ENCODE measurements at places on chromosomes 2 and 18. TPM values are rescaled to one million over a fixed set of nuclear protein-coding genes. Genes with fewer than 3 reads are reported as not detected.

Gene C2orf81
- total RNA-seq = 2.9 TPM

Gene CCDC102B
- total RNA-seq = 6.8 TPM

- no peaks in the 10 kb centered on the region for H3K4me1 ChIP-seq
- H3K36me3 ChIP-seq = no peaks in the 10 kb centered on the region
- no peak for DNase-seq
Observed at GRCh38 chr18:77397617-77398016, 148.0 kb downstream of the GALR1 start.

Gene PER2
- 11.0 TPM for total RNA-seq

- DNase-seq = no peak
- no peaks in the 10 kb centered on the region for H3K27me3 ChIP-seq
- H3K36me3 ChIP-seq = no peaks in the 10 kb centered on the region
Observed at GRCh38 chr2:191950132-191950874, 103.4 kb upstream of the CAVIN2 start.

GRCh38 chr2:212919238-212919637, 232.2 kb downstream of the IKZF2 start:
- no peak for DNase-seq
- H3K4me3 ChIP-seq = no peak overlapping the region
- no peaks in the 10 kb centered on the region for H3K4me1 ChIP-seq
- no peaks in the 10 kb centered on the region for H3K27me3 ChIP-seq
- no peak overlapping the region for H3K27ac ChIP-seq

DNA sequence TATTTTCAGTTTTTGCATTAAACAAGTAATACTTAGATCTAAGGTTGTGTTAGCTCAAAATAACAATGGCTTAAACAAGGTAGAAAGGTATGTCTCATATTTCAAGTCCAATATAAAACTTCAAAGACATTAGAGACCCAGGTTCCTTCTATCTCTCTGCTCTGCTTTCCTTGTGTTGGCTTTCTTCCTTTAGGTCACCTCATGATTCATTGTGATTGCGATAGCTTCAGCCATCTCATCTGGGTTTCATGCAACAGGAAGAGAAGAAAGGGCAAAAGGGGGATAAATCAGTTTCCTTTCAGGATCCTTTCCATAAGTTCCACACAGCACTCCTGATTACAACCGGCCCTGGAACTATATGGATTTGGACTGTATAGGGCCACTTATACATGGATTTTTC, 16.0 kb upstream of the TBR1 start:
- H3K27me3 ChIP-seq = no peaks in the 10 kb centered on the region
- no peaks in the 10 kb centered on the region for H3K4me1 ChIP-seq
- H3K4me3 ChIP-seq = no peak overlapping the region
- no peak overlapping the region for H3K27ac ChIP-seq
- DNase-seq = no peak

DNA sequence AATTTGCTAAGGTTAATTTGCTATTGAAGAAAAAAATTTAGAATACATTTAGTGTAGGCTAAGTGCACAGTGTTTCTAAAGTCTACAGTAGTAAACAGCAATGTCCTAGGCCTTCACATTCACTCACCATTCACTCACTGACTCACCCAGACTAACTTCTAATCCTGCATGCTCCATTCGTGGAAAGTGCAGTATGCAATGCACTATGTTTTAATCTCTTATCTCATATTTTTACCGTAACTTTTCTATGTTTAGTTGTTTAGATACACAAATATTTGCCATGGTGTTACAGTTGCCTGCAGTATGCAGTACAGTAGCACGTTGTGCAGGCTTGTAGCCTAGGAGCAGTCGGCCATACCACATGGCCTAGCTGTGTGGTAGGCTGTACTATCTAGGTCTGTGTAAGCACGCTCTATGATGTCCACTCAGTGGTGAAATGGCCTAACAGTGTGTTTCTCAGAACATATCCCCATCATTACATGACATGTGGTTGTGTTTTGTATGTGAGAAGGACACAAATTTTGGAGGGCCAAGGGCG, 18.1 kb upstream of the RFX8 start:
- H3K4me3 ChIP-seq = no peak overlapping the region
- H3K27ac ChIP-seq = no peak overlapping the region
- H3K27me3 ChIP-seq = no peaks in the 10 kb centered on the region
- no peak for DNase-seq

- peaks cover 4% of the 10 kb centered on the region for H3K4me1 ChIP-seq
- no peaks in the 10 kb centered on the region for H3K36me3 ChIP-seq
- H3K27ac ChIP-seq = no peak overlapping the region
- H3K4me3 ChIP-seq = no peak overlapping the region
- no peaks in the 10 kb centered on the region for H3K27me3 ChIP-seq
Observed at GRCh38 chr2:973129-973528, 22.5 kb downstream of the SNTG2 start.

GRCh38 chr2:53028225-53028624, 739.4 kb upstream of the CHAC2 start:
- H3K27ac ChIP-seq = no peak overlapping the region
- H3K4me1 ChIP-seq = no peaks in the 10 kb centered on the region
- no peaks in the 10 kb centered on the region for H3K27me3 ChIP-seq
- no peak for DNase-seq
- no peaks in the 10 kb centered on the region for H3K36me3 ChIP-seq

DNA sequence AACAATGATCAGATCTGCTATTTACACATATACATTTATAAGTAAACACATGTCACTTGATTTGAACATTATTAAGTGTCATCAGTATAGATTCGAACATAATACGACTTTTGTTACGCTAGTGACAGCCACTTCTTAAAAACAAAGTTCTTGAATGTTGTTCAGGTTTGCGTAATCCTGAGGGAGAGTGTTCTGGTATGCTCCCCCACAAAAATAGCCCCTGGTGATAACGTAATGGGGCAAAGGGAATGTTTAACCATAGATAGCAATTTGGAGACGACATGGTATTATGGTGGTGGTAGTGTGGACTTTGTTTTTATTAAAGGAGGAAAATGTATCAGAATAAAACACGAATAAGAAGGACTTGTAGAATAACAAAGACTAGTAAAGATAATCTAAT, 90.6 kb downstream of the PLEKHM3 start:
- H3K27me3 ChIP-seq = no peaks in the 10 kb centered on the region
- peaks cover 12% of the 10 kb centered on the region for H3K4me1 ChIP-seq
- no peak overlapping the region for H3K4me3 ChIP-seq
- no peak overlapping the region for H3K27ac ChIP-seq

DNA sequence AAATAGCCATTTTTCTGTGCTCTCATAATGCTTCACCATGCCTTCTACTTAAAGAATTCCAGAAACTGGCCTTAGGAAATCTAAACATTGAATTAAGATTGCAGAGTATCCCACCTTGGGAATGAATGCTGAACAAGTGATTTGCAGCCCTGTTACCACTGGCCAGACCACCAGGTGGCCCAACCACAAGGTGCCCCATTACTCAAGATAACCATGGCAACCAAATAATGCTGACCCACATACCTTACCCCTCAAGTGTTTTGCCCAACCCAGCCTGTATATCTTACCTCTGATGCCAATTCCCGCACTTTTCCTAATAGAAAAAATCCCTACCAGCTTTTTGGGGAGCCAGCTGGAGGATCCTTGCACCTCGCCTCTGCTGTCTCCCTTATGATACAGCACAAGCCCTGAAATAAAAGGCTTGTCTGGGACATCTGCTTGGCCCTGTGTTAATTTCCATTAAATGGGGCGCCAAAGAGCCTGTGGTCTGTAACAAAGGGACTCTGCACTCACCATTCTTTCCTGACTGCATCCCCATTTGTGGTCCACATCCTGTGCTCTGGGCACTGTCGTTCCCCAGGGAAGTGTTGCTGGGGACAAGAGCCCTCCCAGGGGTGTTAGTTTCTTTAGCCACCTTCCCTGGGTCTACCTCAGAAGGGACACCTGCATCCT, 17.3 kb upstream of the KCNF1 start:
- no peak overlapping the region for H3K27ac ChIP-seq
- H3K4me1 ChIP-seq = no peaks in the 10 kb centered on the region
- H3K27me3 ChIP-seq = no peaks in the 10 kb centered on the region
- no peak for DNase-seq
- H3K36me3 ChIP-seq = no peaks in the 10 kb centered on the region

Gene ACTR2
- 85.2 TPM for total RNA-seq

Gene RESP18
- total RNA-seq = not detected

- H3K27me3 ChIP-seq = no peaks in the 10 kb centered on the region
- no peak for DNase-seq
- peaks cover 82% of the 10 kb centered on the region for H3K4me1 ChIP-seq
- no peak overlapping the region for H3K4me3 ChIP-seq
- no peaks in the 10 kb centered on the region for H3K36me3 ChIP-seq
Observed at GRCh38 chr2:108587621-108588020, 53.4 kb downstream of the LIMS1 start.

GRCh38 chr2:26300234-26300925, 45.6 kb upstream of the SELENOI start:
- DNase-seq = no peak
- peak overlapping the region; percentile 81 for H3K27ac ChIP-seq
- no peaks in the 10 kb centered on the region for H3K27me3 ChIP-seq
- H3K4me1 ChIP-seq = peaks cover 15% of the 10 kb centered on the region

DNA sequence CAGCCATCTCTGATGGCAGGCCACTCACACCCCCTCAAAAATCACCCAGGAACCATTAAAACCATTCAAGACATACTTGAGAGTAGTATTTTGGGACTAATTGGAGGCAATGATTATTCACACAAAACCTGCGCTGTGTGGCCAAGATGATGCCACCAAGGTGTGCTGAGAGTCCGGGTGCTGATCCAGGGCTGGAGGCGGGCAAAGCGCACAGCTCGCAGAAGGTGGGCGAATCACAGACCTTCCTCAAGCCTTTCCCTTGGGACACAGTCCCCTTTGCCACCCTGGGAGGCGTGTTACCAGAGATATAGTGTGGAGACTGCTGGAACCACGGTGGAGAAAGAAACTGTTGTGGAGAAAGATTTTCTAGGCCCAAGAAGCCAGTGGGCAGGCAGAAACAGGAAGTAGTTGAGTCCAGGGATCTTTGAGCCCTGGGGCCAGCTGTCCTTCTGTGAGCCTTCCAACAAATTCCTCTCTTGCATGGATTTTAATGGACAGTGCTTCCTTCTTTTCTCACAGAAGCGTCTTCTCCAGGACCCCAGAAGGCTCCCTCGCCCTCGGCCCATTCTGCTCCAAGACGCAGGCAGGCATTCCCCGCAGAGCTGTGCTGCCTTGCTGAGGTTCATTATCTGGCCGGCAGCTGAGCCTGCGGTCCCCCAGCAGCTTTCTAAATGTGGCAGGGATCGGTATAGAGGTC, 8.0 kb downstream of the COPS9 start:
- no peaks in the 10 kb centered on the region for H3K27me3 ChIP-seq
- no peak for DNase-seq
- peaks cover 64% of the 10 kb centered on the region for H3K36me3 ChIP-seq
- no peak overlapping the region for H3K4me3 ChIP-seq

Gene DSEL
- 9.1 TPM for total RNA-seq

Gene BOK
- total RNA-seq = 55.8 TPM

Gene INHBB
- total RNA-seq = 4.7 TPM

- H3K4me3 ChIP-seq = no peak overlapping the region
- no peaks in the 10 kb centered on the region for H3K27me3 ChIP-seq
- no peaks in the 10 kb centered on the region for H3K4me1 ChIP-seq
- no peak for DNase-seq
- no peak overlapping the region for H3K27ac ChIP-seq
Observed at GRCh38 chr2:223797811-223798721, 39.3 kb downstream of the AP1S3 start.

DNA sequence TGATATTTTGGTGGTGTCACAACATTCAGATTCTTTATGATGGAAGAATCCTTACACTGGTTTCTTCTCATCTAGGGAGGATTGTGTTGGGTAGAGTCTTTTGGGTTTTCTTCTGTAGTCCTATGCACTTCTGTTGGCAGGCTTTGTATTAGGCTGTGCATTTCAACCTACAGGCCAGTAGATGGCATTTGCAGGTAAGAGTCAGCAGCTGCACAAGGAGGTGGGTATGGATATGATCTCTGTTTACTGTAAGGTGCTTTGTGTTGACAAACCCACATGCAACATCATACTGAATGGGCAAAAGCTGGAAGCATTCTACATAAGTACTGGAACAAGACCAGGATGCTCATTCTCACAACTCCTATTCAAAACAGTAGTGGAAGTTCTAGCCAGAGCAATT, 656.8 kb downstream of the METTL4 start:
- no peaks in the 10 kb centered on the region for H3K36me3 ChIP-seq
- no peak overlapping the region for H3K4me3 ChIP-seq
- no peaks in the 10 kb centered on the region for H3K4me1 ChIP-seq
- H3K27me3 ChIP-seq = no peaks in the 10 kb centered on the region

- no peak overlapping the region for H3K27ac ChIP-seq
- no peaks in the 10 kb centered on the region for H3K4me1 ChIP-seq
- no peaks in the 10 kb centered on the region for H3K36me3 ChIP-seq
- no peak overlapping the region for H3K4me3 ChIP-seq
- no peaks in the 10 kb centered on the region for H3K27me3 ChIP-seq
- no peak for DNase-seq
Observed at GRCh38 chr2:102392942-102393341, 30.0 kb upstream of the IL18RAP start.

GRCh38 chr18:61939046-61939674, 46.4 kb upstream of the RNF152 start:
- no peaks in the 10 kb centered on the region for H3K27me3 ChIP-seq
- H3K4me3 ChIP-seq = no peak overlapping the region
- H3K4me1 ChIP-seq = no peaks in the 10 kb centered on the region
- H3K36me3 ChIP-seq = no peaks in the 10 kb centered on the region

GRCh38 chr2:202091476-202091875, 18.4 kb downstream of the KIAA2012 start:
- peaks cover 3% of the 10 kb centered on the region for H3K4me1 ChIP-seq
- no peak overlapping the region for H3K4me3 ChIP-seq
- H3K36me3 ChIP-seq = no peaks in the 10 kb centered on the region

DNA sequence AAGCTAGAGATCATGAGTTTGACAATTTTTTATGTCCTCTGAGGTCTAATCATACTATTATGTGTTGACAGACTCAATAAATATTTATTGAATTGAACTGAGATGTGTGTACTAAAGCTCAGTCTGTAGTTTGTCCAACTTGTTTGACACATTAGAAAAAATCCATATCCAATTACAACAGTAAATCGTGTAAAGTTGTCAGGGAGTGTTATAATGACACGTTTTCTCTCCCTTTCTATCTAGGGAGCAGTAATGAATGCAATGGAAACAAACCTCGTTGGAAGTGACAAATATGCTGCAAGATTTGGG, 28.4 kb downstream of the ITGA4 start:
- no peak for DNase-seq
- no peak overlapping the region for H3K4me3 ChIP-seq
- H3K27me3 ChIP-seq = no peaks in the 10 kb centered on the region
- H3K4me1 ChIP-seq = no peaks in the 10 kb centered on the region

GRCh38 chr2:190882411-190882766, 1.8 kb downstream of the GLS start:
- H3K4me3 ChIP-seq = peak overlapping the region; percentile 92
- H3K27ac ChIP-seq = peak overlapping the region; percentile 98
- no peaks in the 10 kb centered on the region for H3K27me3 ChIP-seq
- H3K36me3 ChIP-seq = no peaks in the 10 kb centered on the region
- peaks cover 53% of the 10 kb centered on the region for H3K4me1 ChIP-seq

DNA sequence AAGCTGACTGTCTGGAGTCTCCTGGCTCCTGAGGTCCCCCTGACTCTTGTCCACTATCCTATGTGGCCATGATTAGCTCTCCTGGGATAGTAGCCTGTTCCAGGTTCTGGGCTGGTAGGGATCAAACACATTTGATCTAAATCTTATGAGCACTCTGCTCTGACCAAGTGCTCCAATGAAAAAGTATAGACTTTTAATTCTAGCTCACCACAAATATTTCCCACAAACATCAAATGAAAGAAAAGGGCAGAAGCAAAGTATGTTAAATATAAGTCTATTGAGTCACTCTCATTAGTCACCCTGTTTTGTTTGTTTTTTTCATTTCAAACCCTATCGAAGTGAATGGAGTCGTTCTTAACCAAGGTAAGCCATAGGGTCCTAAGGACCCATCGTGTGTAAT, 39.7 kb upstream of the NEDD4L start:
- no peak for DNase-seq
- H3K4me3 ChIP-seq = no peak overlapping the region
- H3K27ac ChIP-seq = no peak overlapping the region

Data from esophagus muscularis mucosa (tissue), 4 donors.